ENCODE measurements at places on chromosomes 12 and 14.
A peak's percentile ranks its signal among the peaks of the same experiment; 100 is the strongest.

GRCh38 chr14:99169776-99170356, 102.1 kb downstream of the BCL11B start:
- no peak for DNase-seq

- no peak for DNase-seq
Measured at GRCh38 chr12:51910168-51910567, 2.9 kb downstream of the ACVRL1 start.

DNA sequence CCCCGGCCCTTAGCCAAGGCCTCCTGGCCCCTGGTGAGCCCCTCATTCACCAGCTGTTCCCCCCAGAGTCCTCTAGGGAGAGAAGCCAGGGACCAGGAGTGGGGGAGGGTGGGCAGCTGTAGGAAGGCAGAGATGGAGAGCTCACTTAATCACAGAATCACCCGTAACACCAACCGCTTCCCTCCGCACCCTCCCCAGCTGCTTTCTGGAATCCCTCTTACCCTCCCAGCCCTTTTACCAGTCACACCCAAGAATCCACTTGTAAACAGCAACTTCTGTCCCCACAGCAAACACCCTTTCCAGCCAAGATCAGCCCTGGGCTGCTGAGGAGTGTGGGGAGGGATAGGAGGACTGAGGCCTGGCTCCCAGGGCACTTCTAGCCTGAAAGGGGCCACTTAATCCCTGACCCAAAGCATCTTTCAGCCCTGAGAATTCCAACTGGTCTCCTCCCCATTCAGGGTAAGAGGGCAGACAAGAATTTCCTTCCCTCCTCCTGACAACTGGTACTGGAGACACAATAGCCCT, 18.8 kb downstream of the NCKAP5L start:
- no peak for DNase-seq

DNA sequence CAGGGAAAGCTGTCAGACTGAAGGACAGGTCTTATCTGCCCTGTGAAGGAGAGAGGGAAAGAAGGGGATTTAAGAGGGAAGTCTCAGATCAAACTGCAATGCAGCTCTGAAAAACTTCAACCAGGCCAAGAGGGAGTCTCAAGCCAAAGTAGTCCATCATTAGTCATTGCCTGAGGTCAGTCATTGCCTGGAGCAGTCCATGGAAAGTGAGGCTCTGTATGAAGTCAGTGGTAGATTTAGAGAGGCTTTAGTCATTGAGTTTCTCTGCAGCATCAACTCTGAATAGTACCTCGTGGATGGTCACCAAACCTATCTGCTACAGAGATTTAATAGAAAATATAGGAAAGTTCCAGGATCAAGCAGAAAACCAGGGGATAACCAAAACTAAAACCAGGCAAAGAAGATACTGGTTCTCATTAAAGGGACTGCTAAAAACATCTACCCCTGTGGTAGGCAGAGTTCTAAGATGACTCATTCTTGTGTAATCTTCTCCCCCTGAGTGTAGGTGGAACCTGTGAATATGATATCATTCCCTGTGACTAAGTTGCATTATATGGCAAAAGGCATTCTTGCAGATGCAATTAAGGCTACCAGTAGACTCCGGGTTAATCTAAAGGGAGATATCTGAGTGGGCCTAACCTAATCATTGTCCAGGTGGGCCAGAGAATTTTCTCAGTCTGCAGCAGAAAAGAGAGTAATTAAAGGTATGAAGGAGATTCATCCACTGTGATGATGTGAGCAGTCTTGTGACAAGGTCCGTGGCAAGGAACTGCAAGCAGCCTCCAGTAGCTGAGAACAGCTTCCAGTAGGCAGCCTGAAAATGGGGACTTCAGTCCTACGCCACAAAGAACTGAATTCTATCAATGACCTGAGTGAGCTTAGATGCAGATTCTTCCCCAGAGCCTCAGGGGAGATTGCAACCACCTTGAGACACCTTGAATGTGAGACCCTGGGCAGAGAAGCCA, 123.1 kb downstream of the GALC start:
- no peak for DNase-seq

DNA sequence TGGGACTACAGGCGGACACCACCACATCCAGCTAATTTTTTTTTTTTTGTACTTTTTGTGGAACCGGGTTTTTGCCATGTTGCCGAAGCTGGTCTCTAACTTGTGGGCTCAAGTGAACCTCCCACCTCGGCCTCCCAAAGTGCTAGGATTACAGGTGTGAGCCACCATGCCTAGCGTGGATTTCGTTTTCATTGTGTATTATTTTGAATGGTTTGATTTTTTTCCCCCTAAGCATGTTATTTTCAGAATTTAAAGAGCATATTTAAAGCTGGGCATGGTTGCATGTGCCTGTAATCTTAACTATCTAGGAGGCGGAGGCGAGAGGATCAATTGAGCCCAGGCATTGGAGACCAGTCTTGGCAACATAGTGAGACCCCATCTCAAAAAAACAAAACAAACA, 13.1 kb downstream of the TMEM63C start:
- no peak for DNase-seq

GRCh38 chr12:60494244-60494643, 898.4 kb downstream of the SLC16A7 start:
- peak; percentile 56 for DNase-seq

DNA sequence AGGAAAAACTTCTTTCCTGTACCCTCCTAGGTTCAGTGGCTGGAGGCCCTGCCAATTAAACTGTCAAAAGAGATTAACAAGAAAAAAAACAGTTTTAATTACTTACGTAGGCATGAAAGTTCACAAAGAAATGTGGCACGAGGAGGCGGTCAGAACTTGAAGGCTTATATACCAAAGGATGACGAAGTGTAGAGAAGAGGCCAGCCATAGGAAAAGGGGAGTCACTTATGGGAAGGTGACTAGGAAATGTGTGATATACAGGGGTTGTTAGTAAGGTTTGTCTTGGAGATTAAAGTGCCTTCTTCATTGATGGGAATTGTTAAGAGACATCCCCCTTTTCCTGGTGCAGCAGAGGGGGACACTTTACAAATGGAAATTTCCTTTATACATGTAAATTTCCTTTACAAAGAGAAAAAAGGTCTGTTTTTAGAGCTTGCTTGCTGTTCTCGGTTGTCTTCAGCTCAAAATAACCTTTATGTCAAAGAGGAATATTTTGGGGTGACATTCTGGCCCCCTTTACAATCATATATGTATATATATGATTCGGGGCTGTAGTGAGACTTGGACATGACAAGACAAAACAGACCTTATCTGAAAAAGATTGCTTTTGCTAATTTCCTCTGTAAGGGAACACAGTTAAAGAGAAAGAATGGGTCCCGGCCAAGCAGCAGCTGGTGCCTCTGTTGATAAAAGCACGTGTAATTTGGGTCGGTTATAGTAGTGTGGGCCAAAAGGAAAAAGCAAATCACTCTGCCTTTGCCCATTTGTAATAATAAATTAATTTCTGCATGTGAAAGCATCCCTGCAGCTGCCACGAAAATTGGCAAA, 38.6 kb downstream of the SYNE2 start:
- DNase-seq, result no peak

Data from NCI-H510A treated with DMSO at 0.1 percent for 48 hours (cell line).